ENCODE measurements at places on chromosomes 7 and 10.
A peak's percentile ranks its signal among the peaks of the same experiment; 100 is the strongest.

GRCh38 chr10:33154590-33154989 lies 179.9 kb downstream of the NRP1 start:
- no peak for DNase-seq

- DNase-seq, result no peak
These were observed 128.3 kb downstream of the CUBN start for GRCh38 chr10:17001297-17001744.

DNA sequence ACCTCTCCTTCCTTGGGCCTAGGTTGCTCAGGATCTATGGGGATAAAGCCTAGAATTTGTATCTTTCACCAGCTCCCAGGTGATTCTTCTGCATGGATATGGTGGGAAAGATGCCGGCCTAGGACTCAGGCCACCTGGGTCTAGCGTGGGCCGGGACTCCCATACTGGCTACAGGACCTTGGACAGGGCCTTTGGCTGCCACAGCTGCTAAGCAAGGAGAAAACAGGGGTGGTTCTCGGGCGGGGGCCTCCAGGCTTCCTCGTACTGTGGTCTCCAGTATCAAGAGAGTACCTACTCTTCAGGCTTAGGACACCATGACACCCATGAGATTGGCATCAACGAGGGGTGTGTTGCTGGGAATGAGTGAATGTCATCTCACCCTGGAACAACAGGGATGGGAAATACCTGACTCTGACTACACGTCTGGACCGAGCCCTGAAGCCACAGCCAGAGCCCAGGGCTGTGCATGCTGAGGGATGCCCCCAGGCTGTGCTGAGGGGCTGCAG lies 120.3 kb upstream of the ADAM12 start:
- peak; percentile 23 for DNase-seq

DNA sequence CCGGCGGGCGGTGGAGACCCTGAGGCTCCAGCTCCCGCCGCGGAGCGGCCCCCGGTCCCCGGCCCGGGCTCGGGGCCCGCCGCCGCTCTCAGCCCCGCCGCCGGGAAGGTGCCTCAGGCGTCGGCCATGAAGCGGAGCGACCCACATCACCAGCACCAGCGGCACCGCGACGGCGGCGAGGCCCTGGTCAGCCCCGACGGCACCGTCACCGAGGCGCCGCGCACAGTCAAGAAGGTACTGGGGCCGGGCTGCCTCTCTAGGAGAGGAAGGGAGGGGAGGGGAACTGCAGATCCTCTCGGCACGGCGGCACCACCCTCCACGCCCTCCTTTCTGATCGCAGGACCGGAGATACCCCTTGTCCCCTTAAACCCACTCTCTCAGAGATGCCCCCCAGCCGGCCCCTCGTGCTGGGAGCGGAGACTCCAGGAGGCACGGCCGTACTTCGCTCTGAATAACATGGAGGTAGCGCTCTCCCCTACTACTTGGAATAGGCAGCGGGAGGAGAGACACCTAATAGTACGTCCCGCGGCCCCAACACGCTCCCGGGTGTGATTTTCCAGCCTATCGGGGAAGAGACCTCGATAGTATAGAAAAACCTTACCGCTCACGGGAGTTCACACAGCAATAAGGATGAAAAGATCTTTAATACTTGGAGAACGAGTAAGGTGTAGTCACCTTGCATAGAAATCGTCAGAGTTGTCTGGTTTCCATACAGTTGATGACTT lies 538 bp downstream of the AHCYL2 start:
- peak; percentile 48 for DNase-seq

DNA sequence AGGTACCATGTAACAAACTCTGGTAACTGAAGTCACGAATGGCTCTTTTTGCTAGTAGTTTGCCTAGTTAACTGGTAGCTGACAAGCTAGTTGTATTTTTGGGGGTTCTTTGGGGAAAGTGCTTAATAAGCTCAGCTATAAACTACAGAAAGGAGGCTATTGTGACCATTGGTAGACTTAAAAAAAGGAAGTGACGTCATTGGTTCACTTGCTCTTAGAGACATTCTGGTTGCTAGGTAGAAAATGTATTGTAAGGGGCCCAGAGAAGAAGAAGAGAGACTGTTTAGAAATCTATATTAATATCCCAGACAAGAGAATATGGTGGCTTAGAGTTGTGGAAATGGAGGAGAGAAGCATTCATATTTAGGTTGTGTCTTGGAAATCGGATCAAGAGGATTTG lies 103.0 kb downstream of the NXPH1 start:
- DNase-seq, result no peak

DNA sequence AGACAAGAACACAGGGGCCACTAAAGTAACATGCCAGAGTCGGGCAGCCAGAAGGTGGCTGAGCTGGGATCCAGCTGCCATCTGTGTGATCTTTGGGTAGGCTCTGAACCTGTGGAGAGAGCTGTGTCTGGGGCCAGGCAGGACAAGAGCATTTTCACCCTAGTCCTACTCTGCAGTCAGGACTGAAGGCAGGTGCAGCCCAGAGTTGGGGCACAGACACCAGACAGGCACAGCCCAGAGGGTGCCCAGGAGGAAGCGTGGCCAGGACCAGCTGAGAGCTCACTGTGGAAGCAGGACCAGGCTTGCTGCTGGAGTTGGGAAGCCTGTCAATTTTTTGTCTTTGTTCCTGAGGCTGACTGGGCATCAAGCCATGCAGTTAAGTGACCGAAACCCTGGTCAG lies 113.6 kb downstream of the ADCY1 start:
- DNase-seq, result no peak

GRCh38 chr10:96482815-96483588 lies 30.7 kb downstream of the TLL2 start:
- DNase-seq, result no peak
